ENCODE measurements at places on chromosomes 3 and 15.

GRCh38 chr3:115698851-115699591, 75.7 kb downstream of the GAP43 start:
- DNase-seq, result no peak

- DNase-seq, result no peak
Observed at GRCh38 chr3:37609181-37610110, 252.2 kb upstream of the CTDSPL start.

- DNase-seq, result no peak
Observed at GRCh38 chr3:101249522-101249921, 70.9 kb downstream of the IMPG2 start.

DNA sequence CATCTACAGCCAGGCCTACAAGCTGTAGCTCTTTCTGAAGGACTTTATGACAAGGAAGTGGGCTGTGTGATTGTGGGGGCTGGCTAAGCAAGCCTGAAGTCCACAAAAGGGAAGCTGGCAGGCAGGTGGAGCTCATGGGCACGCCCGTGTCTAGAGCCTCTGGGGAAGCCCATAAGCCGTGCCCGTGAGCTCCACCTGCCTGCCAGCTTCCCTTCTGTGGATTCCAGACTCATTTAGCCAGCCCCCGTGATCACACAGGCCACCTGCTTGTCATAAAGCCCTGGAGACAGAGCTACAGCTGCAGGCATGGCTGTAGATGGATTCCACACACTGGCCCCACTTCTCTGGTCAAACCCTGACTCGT, 15.2 kb downstream of the EFCC1 start:
- peak; percentile 62 for DNase-seq

DNA sequence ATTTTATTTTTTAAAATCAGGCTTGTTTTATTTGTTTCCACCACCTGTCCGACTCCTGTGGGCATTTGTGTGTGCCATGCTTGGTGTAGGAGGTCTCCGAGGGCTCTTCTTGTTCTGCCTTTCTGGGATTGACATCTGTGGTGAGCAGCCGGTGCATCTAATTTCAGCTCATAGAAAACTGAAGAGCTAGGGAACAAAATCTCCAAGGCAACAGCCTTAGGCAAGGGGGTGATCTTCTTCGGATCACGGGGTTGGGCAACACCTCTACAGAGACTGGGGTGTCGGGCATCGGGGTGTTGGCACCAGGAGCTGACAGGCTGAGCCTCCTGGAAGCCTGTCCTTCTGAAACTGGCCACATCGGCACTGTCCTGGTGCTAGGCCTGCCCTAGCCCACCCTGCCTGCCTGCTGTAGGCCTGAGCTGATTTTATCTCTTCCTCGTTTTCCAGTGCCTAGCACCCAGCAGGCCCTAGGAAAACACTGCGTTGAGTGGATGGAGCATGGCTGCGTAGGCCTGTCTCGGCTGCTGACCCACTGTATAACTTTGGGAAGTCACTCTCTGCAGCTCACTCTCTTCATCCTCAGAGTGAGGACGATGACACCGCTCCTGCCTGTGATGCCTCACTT, 10.3 kb downstream of the CHCHD6 start:
- no peak for DNase-seq

DNA sequence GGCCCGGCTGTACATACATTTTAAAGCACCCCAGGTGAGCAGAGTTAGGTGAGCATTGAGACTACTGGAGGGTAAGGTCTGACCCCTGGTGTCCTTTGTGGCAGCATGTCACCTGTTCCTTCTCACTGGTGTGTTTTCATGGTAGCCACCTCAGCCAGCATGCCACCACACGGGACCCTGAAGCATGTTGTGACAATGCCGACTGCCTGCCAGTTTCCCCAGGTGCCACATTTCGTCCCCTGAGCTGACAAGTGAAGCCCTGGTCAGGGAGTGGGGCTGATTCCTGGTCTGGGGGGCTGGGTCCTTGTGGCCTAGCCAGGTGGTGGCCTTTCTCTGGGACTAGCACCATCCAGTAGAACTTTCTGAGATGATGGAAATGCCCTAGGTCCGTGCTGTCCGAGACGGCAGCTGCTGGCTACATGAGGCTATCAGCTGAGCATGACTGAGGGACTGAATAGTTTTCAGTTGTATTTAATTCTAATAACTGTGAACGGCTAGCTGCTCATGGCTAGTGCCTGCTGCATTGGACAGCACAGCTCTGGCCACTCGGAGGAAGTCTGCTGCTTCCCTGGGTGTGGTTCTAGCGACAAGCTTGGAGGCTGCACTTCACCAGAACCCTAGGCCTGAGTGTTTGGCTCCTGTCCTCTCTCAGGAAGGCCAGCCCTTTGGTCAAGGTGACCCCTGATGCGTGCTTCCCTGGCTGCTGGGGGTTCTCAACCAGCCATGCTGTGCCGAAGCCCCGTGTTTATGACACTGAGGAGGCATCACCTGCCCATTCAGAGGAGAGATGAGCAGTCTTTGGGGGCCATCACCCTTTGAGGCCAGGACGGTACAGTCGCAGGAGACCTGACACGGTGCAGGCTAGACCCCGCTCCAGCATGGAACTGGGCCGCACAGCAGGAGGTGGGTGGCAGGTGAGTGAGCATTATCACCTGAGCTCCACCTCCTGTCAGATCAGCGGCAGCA, 3.9 kb downstream of the C3orf22 start:
- DNase-seq, result no peak

- DNase-seq, result no peak
Observed at GRCh38 chr3:63333815-63334214, 55.7 kb downstream of the SYNPR start.

- no peak for DNase-seq
Observed at GRCh38 chr3:69867941-69868505, 128.8 kb downstream of the MITF start.

DNA sequence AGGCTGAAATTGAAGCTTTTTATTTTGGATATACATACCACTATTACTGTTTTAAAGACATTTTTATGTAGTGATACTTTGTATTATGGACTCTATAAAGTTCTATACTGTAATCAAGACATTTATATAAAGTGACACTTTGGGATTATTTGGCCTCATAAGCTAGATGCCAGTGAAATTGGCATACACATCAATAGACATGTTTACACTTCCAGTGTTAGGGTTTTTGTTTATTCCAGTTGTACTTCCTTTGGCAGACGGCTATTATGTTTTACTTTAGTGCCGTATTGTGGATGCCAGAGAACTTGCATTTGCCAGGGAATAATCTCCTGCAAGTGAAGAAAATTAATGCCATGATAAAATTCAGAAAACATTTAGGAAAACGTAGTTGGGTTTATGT, 6.0 kb downstream of the LXN start:
- no peak for DNase-seq

GRCh38 chr3:53164911-53165310, 3.9 kb downstream of the PRKCD start:
- no peak for DNase-seq

DNA sequence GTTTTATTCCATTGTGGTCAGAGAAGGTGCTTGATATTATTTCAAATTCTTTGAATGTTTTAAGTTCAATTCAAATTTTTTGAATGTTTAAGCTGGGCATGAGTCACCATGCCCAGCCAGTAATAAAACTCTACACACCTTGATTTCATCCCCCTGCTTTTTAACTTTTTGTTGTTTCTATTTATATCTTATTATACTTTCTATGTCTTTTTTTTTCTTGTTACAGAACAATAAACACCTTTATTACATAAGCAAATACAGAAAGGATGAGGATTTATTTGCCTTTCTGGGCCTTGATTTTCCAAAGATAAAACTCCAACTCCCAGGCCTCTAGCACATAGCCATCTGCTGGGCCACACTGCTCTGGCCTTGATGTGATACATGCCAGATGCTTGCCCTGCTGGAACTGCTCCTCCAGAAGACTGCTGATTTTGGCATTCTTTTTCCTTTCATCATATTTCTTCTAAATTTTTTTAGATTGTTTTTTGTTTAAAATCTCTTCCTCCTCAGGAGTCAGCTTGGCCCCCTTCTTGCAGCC, 14.0 kb downstream of the DNAH12 start:
- no peak for DNase-seq

GRCh38 chr3:133248389-133248788, 151.5 kb upstream of the BFSP2 start:
- DNase-seq, result no peak

DNA sequence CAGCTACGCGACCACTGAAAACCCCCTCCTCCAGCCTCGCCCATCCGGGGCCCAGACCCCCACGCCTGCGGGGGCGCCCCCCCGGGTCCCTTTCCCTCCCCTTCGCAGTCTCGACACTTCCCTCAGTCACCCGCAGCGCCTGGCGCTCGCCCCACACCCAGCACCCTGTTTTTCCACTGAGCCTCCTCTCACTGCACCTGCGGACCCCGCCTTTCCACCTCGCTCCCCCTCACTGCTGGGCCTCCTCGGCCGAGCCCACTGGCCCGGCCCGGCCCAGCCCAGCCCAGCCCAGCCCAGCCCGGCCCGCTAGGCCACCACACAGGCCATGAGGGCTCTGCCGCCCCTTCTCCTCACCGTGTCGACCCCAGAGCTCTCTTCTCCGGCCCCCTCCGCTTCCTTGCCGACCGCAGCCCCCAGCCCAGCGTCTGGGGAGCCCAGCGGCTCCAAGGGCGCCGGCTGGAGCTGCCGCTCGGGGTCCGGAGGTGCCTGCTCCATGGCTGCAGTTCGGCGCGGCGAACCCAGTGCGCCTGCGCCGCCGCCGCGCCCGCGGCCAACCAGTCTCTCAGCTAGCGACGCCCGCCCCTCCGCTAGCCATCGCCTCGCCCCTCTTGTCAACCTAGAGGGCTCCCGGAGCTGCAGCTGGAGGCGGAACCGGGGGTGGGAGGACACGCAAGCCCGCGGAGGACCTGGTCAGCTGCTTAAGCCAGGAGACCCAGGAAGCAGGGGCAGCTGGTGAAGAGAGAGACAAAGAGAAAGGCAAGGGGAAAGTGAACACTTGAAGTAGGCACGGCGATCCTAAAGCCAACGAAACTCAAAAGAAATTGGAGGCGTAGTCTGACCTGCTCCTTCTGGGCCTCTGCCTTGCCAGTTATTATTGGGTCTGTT, at the start of gene SNX4:
Gene SNX4 (minus strand): TSS at position 525 of the 885 bp plus-strand sequence. CDS start 30 bp downstream, at position 495.
- peak; percentile 83 for DNase-seq

DNA sequence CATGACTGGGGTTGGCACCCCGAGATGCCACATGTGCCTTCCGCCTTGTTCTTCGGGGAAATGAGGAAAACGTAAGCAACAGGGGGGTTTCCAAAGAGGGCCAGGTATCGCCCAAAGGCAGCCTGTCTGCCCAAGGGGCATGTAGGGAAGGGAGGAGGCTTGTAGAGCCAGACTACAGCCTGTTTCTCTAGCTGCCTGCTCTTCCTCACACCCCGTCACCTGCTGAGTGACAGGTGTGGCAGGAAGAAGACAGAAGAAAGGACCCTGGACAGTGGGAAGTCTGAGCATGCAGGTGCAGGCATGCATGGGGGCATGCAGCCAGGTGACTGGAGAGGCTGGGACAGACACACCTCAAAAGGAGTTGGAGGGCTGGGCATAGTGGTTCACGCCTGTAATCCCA, 9.8 kb downstream of the PLA2G4E start:
- no peak for DNase-seq

DNA sequence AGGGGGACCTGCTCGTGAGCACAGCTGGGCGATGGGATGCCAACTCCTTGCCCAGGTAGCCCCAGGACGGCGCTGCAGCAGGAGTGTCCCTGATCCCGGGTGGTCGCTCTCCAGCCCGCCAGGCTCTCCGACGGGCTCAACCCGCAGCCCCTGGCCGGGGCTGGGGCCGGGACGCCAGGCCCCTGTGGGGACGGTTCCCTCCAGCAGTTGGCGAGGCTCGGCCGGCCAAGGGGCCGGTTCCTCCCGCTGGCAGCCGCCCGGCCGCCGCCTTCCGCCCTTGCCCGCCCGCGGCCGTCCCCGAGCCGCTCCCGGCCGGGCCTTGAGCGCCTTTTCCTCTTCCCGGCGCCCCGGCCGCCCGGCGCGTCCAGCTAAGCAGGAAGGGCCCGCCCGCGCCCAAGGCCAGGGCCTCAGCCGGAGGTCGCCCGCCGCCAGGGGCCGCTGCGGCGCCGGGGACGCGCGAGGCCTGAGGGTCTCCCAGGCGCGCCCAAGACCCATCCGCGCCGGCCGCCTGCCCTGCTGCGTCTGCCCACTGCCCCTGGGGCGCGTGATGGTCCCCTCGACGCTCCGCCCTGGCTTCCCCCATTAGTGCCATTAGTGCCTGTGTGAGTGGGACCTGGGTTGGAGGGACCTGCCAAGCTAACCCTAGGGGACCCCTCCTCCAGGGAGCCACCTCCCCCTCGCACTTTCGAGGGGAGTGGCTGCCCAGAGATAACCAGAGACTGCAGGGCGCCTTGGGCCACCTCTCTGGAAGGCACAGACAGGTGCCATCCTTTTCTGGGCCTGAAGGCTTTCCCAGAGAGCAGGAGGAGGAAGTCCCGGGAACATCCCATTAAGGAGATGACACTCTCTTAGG, 106.4 kb downstream of the FBLN2 start:
- DNase-seq, result no peak

DNA sequence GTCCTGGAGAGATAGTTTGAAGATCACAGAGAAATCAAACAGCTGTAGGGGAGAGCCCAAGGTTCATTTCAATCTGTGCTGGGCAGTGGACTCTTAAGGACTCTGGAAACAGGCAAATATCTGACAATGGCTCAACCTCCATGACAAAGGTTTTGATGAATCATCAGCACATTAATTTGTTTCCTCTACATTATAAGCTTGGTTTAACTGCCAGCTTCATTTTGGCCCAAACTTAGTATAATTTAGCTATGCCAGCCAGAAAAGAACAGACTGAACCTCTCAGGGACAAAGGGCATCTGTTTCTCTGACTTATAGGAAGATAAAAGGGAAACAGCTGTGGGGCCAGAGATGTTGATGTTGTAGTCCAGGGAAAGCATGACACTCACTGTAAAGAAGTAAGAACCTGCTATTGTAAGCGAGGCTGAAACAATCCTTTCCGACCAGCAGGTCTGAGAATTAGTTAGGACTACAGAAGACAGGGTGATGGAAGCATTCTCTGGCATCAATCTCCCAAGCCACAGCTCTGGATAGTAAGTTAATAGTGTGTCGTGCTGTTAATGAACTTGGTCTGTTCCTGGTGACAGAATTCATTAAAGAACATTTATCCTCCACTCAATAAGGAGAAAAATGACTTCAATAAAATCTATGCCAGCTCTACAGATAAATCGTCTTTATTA, 110.1 kb downstream of the KCNMB2 start:
- DNase-seq, result no peak

- no peak for DNase-seq
Observed at GRCh38 chr3:194573680-194574437, 59.4 kb downstream of the TMEM44 start.

DNA sequence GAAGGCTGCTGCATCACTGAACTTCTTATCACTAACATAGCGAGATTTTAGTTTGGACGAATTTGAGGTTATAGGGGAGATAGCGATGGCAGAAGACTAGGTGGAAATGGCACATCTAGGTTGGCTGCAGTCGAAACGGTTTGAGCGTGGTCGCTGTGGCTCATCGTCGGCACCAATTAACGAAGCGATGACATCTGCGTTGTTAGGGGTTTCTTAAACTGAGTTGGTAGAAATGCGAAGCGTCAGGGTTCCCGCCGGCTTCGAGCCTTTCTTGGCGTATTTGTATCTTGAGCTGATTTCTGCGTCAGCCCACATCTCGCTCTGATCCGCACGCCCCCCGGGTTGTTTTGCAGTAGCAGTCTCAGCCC, 319 bp downstream of the LNP1 start:
- peak; percentile 44 for DNase-seq
